ENCODE measurements at places on chromosomes 4 and X.

GRCh38 chrX:67610282-67610681 lies 66.5 kb downstream of the AR start:
- no peak for DNase-seq

- no peak for DNase-seq
These were observed 32.0 kb upstream of the USP51 start for GRCh38 chrX:55521687-55522086.

DNA sequence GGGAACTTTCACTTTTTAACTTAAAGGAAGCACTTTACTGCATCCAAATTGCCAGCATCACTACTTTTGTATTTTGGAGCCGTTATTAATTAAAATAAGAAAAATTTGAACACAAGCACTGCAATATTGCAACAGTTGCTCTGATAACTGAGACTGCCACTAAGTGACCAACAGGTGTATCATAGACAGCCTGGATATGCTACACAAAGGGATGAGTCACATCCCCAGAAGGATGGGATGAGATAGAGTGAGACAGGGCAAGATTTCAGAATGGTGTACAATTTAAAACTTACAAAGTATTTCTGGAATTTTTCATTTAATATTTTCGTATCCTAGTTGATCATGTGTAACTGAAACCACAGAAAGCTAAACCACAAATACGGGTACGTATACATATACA lies 204.1 kb downstream of the MAPK10 start:
- no peak for DNase-seq

DNA sequence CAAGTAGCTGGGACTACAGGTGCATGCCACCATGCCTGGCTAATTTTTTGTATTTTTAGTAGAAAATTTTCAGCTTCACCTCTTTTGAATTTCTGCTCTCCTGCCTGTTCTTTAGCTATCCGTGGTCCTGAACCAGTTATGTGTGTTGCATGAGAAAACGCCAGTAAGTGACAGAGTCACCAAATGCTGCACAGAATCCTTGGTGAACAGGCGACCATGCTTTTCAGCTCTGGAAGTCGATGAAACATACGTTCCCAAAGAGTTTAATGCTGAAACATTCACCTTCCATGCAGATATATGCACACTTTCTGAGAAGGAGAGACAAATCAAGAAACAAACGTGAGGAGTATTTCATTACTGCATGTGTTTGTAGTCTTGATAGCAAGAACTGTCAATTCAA lies 13.9 kb downstream of the ALB start:
- DNase-seq, result no peak

GRCh38 chr4:26542991-26543390 lies 40.9 kb upstream of the TBC1D19 start:
- no peak for DNase-seq

DNA sequence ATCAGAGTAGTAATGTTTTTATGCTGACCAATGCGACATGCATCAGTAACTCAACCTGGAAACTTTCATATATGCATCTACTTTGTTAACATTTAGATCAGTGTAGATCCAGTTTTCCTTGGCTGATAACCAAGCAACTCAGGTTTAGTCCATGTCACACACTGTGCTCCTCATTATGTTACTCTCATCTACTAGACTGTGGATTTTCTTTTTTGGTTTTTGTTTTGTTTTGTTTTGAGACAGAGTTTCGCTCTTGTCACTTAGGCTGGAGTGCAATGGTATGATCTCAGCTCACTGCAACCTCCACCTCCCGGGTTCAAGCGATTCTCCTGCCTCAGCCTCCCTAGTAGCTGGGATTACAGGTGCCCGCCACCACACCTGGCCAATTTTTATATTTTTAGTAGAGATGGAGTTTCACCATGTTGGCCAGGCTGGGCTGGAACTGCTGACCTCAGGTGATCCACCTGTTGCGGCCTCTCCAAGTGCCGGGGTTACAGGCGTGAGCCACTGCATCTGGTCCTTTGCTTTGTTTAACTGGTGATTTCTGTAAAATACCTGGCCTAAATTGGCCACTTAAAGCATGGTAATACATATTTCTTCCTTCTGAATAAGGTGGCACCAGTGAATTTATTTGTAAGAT lies 48.6 kb downstream of the SMARCAD1 start:
- DNase-seq, result no peak

GRCh38 chr4:24984602-24985532 lies 45.9 kb downstream of the LGI2 start:
- no peak for DNase-seq

DNA sequence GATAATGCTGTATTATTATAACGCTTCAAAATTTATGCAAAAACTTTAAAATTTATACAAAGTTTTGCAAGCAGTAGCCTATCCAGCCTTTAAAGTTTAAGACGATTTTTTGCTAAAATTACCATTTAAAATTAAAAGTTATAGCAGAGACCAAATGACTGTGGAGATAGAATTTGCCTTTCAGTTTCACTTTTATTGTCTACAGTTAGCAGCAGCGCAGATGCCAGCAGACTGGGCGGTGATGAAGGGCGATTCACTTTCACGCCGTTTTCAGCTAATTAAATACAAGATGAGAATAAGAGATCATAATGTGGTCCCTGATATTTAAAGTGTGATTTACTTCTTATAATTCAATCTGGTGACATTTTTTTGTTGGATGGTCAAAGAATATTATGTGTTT lies 1381.5 kb upstream of the ADGRL3 start:
- DNase-seq, result no peak

GRCh38 chr4:8896506-8896905 lies 24.9 kb upstream of the HMX1 start:
- DNase-seq, result no peak

DNA sequence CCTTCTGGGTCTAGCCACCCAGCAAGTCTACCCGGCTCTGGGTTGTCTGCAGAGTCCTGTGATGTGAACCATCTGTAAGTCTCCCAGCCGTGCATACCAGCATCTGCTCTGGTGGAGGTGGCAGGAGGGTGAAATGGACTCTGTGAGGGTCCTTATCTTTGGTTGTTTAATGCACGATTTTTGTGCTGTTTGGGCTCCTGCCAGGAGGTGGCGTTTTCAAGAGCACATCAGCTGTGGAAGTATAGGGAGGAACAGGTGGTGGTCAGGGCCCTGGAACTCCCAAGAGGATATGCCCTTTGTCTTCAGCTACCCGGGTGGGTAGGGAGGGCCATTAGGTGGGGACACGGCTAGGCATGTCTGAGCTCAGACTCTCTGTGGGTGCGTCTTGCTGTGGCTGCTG lies 66.5 kb upstream of the ZFP42 start:
- no peak for DNase-seq

DNA sequence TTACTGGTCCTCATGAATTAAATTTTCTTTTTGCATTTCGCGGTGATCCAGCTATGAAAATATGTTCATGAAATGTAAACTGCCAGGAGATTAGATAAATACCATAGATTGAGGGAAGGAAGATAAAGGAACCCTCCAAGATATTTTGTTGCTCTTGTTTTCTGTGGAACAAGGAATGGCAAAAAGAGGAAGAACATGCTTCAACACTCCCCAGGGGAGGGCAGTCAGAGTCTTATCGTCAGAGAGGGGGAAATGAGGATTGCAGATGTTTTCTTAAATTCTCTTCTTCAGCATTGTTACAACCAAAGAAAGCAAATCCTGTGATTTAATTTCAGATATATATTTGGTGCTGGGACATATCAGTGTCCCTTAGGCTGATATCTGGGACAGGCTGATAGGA lies 9.5 kb upstream of the SFRP2 start:
- DNase-seq, result no peak

Measured in NCI-H187 (cell line).